ENCODE measurements at places on chromosomes 13 and 19. TPM values are rescaled to one million over a fixed set of nuclear protein-coding genes. Genes with fewer than 3 reads are reported as not detected.

GRCh38 chr13:38900188-38900587, 90.4 kb downstream of the STOML3 start:
- no peak for DNase-seq

Gene MISP
- 0.08 TPM for total RNA-seq

DNA sequence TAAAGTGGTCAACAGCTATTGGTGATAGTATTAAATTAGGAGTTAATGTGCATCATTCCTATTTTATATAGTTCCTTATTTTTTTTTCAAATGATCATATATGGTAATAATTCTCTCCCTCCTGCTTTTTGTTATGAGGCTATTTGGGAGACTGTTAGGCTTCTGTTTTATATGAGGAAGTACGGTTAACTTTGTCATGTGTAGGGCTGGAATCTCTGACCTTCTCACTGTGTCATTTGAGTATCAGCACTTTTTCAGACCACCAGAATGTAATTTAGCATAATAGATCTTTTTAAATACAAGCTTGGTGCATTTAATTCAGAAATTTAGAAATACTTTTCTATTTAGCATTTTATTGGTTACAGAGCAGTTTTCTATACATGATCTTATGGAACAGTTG, 7.7 kb downstream of the DGKH start:
- DNase-seq: no peak

DNA sequence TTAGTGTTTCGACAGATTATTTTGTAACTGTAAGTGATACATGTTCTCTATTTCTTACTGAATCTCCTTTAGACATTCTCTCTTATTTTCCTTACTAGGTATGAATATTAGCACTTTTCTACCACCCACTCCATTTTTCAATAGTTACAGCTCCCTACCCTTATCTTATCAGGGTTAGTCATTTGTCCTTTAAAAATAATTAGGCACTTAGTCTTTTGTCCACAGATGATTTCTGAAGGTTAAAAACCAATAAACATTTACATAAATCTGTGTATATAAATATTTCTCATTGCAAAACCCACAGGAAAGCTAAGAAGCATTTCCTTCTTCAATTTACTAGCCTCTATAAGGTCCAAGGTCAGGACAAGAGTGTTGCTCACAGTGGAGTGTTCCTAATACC, 624.1 kb upstream of the MIR17HG start:
- no peak for DNase-seq

DNA sequence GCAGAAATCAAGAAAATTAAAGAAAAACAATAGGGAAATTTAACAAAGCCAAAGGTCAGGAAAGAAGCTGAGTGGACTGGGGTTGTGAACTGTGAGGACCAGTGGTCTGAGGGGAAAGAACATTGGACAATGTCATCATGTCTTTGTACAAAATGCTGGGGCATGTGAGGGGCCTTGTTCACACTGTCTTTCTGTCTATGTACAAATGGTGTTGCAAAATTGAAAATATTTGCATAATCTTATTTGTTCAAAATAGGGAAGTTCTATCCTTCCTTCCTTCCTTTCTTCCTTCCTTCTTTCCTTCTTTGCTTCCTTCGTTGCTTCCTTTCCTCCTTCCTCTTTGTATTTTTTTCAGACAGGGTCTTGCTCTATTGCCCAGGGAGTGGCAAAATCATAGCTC, 79.2 kb upstream of the SCEL start:
- no peak for DNase-seq

All from psoas muscle (tissue), 8 donors.